Fibroblast of lung (primary cell): ENCODE measurements at places on chromosomes 7 and 10. TPM values are rescaled to one million over a fixed set of nuclear protein-coding genes. Genes with fewer than 3 reads are reported as not detected.

Gene PAPOLB
- under 0.01 TPM in 2 replicates for total RNA-seq

Gene TES
- 15.4 and 17.7 TPM in 2 replicates for total RNA-seq

Gene SLC4A2
- total RNA-seq, result 56.0 and 61.8 TPM in 2 replicates

Gene ZNF727
- 1.5 and 6.4 TPM in 2 replicates for total RNA-seq

Gene GPR26
- not detected in 2 replicates for total RNA-seq

Gene ACSM6
- not detected in 2 replicates for total RNA-seq

Gene CPED1
- 84.0 and 196 TPM in 2 replicates for total RNA-seq

Gene VWC2
- total RNA-seq, result not detected in 2 replicates

Gene TMEM72
- not detected in 2 replicates for total RNA-seq

Gene KAT6B
- 24.4 and 37.8 TPM in 2 replicates for total RNA-seq

Gene C10orf143
- 0.51 and 2.0 TPM in 2 replicates for total RNA-seq

Gene ITIH2
- not detected in 2 replicates for total RNA-seq

Gene CALCR
- not detected in 2 replicates for total RNA-seq

Gene MMD2
- total RNA-seq, result not detected in 2 replicates
